Suppressor macrophage treated with lipopolysaccharide for 1 hour (primary cell): ENCODE measurements at places on chromosomes 1 and 21.

DNA sequence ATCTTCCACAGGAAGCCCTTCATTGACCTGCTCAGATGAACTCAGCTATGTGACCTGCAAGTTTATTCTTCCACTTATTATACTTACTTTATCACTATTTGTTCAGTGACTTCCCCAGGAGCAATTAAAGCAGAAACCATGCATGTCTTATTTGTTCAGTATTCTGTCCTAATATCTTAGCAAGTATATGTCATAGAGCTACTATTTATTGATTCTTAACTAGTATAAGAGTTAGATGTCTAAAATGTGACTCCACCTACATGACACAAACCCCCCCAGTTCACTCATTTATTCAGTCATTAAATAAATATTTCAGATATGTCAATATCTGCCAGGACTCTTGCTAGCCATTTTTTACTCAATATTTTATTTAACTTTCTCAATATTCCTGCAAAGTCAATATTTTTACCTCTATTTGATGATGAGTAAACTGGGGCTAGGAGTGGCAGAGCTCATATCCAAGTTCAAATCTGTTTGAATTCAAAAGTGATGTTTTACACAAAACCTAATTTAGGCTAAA lies 469.0 kb upstream of the USP24 start:
- DNase-seq = no peak

DNA sequence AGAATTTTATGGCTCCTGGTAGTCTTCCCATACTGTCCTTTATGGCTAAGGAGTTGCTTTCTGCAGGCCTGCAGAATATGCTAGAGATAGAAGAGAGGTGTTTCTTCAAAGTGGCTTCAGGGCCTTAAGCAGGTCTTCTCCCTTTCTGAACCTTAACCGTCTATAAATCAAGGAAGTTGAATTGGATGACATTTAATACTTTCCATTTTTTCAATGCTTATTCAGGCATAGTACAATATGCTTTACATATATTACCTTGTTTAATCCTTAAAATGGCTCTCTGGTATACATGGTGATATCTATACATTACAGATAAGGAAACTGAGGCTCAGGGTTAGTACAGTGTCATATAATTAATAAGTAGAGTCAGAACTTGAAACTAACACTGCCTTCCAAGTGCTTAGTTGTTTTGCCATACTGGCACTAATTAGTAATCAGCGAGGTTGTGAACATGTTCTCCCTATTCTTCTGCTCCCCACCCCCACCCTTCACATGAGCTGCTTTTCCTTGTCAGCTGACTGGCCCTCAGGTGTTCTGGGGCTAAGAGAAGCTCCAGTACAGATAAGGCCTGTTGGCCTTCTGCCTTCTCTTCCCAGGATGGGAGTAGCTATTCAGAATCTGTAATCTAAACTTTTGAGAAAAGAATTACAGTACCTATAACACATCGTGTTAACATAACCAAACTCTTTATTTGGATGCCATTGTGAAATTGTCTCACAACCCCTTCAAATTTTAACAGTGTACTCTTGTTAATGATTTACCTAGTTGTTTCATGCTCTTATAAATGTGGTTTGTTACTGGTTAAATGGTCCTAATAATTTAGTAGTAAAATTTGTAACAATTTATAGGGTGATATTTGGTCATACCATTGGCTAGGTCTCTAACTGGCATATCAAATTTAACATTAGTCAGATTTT lies 13.6 kb downstream of the NFYC start:
- DNase-seq = no peak

DNA sequence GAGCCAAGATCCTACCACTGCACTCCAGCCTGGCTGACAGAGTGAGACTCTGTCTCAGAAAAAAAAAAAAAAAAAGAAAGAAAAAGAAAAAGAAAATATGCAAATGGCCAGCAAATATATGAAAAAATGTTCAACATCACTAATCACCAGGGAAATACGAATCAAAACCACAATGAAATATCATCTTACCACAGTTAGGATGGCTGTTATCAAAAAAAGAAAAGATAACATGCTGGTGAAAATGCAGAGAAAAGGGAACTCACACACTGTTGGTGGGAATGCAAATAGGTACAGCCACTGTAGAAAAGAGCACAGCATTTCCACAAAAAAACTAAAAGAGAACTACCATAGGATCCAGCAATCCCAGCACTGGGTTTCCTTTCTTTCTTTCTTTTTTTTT lies 477.5 kb downstream of the SMYD3 start:
- no peak for DNase-seq

GRCh38 chr1:31901838-31902509 lies 36.2 kb downstream of the PTP4A2 start:
- DNase-seq = no peak

DNA sequence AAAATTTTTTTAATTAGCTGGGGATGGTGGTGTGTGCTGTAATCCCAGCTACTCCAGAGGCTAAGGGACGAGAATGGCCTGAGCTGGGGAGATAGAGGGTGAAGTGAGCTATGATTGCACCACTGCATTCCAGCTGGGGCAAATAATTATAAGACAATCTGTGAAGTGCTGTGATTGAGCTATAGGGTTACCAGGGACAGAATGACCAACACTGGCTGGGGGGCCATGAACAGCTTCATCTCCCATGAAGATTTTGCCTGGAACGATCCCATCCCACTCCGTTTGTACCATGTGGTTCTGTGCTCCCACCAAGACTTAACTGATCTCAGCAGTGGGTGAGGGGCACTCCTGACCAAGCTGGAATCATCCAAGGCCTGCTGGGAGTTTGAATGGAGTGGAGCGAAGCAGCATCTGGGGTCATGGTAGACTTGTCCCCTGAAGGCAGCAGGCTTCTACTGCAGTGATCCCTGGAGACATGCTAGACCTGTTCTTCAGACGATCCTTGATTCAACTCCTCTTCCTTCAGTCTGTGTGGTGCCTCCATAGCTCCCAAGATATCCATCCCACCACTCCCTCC lies 53.6 kb upstream of the CTPS1 start:
- no peak for DNase-seq

GRCh38 chr1:197761654-197762053 lies 13.6 kb downstream of the DENND1B start:
- DNase-seq = no peak

DNA sequence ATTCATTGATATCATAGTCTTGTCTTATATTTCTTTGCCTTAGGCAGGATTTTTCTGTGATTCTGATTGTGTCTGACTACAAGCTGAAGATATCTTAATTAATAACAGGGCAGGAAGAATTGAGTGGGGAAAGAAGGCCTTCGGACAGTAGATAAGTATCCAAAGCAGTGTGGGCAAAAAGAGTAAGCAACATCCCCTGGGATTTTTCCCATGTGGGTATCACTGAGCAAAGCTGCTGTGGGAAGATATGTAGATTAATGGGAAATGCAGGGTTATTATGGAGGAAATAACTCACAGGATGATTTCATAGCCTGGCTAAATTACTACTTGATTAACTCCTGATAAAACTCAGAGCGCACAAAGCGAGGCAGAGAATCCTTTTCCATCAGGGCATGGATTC lies 55.7 kb downstream of the RGS5 start:
- no peak for DNase-seq

- DNase-seq = no peak
Observed at GRCh38 chr21:16777041-16777720, 735.7 kb upstream of the CXADR start.

DNA sequence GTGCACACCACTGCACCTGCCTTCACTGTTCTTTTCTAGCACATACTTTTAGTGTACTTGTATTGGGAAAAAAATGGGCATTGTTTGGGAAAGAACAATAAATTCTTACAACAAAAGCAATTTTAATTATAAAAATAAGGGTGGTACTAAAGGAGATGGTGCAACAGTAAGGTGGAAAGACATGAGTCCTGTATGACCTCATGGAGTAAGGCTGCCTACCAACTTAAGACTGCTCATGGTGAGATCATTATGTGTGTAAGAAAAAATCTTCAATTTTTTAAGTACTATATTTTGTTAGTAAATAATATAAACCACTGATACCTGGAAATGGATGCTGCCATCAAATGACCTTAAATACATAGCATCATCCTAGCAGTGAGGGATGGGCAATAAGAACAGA lies 29.6 kb upstream of the PHGDH start:
- no peak for DNase-seq

- DNase-seq = no peak
Observed at GRCh38 chr1:155191904-155192303, 15.8 kb downstream of the THBS3 start.

DNA sequence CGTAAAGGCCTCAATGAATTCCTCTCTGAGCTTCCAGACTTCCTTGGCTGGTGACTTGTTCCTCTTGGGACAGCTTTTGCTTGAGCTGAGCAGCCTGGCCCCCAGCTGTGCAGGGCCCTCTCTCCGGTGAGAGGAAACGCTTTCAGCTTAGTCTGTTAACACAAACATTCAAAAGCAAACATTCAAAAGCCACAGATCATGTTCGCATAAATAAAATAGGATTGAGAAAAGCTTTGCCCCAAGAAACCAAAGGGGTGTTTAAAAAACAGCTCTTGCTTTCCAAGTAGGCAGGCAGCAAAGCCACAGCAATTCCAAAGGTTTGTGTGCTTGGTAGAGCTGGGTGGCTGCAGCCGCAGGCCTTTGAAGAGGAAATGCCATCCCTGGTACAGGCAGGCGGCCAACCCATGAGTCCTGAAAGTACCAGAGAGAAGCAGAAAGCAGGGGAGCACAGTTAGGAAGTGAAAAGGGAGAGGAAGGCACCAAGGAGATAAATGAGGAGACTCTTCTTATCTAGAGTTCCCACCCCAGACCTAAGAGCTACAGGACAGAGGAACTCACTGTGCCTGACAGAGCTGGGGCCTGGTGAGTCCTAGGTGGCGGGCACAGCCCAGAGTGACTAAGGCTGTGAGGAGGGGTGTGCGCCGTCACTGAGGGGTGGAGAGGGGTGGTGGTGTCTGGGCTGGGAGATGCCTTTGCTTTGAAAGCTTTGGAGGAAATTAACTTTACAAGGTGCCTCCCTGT lies 48.4 kb downstream of the CCN1 start:
- DNase-seq = no peak

GRCh38 chr1:185666582-185666981 lies 67.6 kb upstream of the HMCN1 start:
- no peak for DNase-seq

- no peak for DNase-seq
Observed at GRCh38 chr1:157495285-157495684, 57.0 kb downstream of the FCRL5 start.

DNA sequence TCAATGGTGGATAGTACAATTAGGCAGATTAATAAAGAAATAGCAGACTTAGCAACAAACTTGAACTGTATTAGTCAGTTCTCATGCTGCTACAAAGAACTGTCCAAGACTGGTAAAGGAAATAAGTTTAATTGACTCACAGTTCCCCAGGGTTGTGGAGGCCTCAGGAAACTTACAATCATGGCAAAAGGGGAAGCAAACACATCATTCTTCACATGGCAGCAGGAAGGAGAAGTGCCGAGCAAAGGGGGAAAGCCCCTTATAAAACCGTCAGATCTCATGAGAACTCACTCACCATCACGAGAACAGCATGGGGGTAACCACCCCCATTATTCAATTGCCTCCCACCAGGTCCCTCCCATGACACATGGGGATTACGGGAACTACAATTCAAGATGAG lies 27.1 kb upstream of the PDE4B start:
- DNase-seq = peak; percentile 69

GRCh38 chr21:43919871-43920801 lies 55.1 kb downstream of the AGPAT3 start:
- DNase-seq = no peak

DNA sequence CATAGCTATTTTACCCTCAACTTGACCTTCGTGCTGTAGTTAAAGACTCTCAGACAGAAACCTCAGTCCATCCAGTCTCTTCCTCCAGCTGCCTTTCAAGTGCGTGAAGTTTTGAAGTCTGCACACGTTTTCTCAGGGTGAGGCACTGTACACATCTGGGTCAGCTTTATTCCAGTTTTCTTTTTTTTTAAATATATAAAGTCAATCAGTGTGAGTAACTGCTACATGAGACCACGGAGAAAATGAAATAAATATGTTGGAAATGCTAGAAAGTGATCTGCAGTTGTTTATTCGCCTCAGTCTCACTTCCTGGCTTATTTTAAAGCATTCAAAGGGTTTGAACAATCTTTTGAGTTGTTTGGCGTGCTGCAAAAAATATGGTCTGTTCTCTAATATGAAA lies 135.7 kb downstream of the ROR1 start:
- no peak for DNase-seq

DNA sequence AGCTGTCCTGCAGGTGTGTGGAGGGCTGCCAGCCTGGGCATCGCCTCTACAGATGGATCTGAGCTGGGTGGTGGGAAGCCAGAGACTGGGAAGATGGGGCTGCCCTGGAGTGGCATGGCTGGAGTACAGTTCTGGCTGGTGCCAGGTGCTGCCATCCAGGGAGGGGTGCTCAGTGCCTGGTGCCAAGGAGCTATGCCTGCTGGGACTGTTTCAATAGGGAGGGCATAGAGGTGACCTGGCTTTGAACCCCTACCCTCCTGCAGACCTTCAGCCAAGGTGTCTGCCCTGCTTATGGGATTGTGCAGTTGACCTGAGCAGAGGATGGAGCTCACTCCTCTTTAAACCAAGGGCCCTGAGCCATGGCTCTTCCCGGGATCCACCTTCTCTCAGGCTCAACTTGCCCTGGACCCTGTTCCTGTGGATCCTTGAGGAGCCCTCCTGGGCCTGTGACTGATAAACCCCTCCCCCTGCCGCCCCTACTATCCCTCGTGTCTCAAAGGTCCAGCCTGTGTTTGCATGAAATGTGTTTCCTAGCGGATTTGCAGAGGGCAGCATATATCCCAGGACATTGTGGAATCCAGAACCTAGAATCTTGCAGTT lies 48.7 kb downstream of the PTPRU start:
- DNase-seq = no peak

DNA sequence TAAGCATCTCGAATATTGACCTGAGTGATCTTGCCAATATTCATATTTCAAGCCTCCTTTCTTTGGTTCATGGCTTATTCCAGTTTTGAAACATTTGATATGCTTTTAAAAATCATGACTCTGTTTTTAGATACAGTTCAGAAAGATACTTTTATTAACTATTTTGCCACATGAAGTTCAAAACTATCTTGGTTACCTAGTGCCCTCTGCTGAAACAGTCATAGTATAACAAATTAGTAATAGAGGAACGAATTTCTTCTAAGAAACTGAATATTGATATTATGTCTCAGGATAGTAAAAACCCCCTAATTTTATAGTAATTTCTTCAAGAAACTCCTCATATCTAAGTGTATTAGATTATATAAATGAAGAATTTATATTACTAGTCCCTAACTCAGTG lies 52.6 kb upstream of the RC3H1 start:
- DNase-seq = peak; percentile 55

- no peak for DNase-seq
Observed at GRCh38 chr1:243547891-243548290, 292.1 kb downstream of the SDCCAG8 start.

GRCh38 chr1:205286335-205286950 lies 35.1 kb downstream of the NUAK2 start:
- DNase-seq = no peak

- no peak for DNase-seq
Observed at GRCh38 chr1:42953182-42954180, 5.2 kb downstream of the SLC2A1 start.

DNA sequence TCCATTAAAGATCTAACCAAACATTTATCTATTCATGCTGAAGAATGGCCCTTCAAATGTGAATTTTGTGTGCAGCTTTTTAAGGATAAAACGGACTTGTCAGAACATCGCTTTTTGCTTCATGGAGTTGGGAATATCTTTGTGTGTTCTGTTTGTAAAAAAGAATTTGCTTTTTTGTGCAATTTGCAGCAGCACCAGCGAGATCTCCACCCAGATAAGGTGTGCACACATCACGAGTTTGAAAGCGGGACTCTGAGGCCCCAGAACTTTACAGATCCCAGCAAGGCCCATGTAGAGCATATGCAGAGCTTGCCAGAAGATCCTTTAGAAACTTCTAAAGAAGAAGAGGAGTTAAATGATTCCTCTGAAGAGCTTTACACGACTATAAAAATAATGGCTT lies 81.2 kb downstream of the PRDM2 start:
- no peak for DNase-seq
